Activated T-helper 1 cell treated with Interleukin-2 at 50 U/mL for 16 hours (primary cell): ENCODE measurements at places on chromosomes 5 and 9.
A peak's percentile ranks its signal among the peaks of the same experiment; 100 is the strongest.

- no peak for DNase-seq
Observed at GRCh38 chr5:113217619-113218184, 217.1 kb downstream of the TSSK1B start.

- DNase-seq = no peak
Observed at GRCh38 chr5:40578501-40579451, 100.9 kb upstream of the PTGER4 start.

DNA sequence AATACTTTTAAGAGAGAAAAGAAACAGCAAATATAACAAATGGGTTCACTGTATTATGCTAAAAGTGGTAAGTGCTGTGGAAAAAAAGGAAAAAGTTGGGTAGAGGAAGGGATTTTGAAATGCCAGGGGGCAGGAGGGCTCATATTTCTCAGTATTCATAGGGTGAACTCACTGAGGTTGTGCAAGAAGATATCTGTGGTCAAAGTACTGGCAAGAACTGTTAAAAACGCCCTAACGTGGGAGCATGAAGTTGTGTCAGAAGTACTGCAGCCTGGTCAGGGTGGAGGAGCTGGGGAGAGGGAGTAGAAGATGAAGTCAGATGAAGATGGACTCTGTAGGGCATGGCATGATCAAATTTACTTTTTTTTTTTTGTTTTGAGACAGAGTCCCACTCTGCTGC, 31.2 kb upstream of the SLC28A3 start:
- DNase-seq = no peak

- no peak for DNase-seq
Observed at GRCh38 chr5:91469517-91470165, 86.5 kb upstream of the ARRDC3 start.

DNA sequence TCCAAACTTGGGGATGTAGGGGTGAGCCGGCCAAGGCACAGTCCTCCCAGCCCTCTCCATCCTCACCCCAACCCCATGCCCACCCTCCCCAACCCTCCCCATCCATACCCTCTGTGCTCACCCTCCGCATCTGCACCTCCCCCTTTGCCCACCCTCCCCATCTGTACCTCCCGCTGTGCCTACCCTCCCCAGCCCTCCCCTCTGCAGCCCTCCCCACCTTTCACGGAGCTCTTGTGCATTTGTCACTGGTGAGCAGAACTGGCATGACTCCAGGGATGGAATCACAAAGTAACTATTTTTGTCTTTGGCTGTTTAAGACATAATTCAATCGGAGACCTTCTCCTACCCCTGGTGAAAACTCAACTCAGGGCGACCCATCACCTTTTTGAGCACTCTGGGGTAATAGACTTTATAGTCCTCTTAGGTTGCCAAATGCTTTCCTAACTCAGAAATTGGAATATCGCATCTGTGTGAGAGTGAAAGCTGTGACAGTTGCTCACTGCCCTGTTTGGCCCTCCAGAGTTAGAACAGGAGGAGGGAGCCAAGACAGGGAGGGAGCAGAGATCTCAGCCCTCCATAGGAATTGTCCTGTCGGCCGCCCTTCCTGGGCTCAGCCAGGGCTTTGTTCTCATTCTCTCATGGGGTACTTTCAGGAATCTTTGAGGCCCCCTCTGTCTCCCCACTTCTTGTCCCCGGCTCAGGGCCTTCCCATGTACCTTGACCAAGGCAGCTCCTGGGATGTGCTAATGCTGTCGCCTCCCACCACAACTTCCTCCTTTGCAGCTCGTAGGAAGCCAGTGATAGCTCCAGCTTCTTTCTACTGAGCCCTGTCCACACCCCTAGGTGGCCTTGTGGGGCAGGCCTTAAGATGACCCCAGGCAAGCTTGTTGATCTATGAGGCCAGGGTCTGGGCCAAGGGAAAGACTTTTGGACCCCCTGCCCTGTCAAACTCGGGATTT, 36.2 kb downstream of the OTULIN start:
- DNase-seq = no peak

- no peak for DNase-seq
Observed at GRCh38 chr5:150461231-150461630, 11.7 kb upstream of the RPS14 start.

GRCh38 chr5:40477856-40478546, 201.7 kb upstream of the PTGER4 start:
- DNase-seq = no peak

DNA sequence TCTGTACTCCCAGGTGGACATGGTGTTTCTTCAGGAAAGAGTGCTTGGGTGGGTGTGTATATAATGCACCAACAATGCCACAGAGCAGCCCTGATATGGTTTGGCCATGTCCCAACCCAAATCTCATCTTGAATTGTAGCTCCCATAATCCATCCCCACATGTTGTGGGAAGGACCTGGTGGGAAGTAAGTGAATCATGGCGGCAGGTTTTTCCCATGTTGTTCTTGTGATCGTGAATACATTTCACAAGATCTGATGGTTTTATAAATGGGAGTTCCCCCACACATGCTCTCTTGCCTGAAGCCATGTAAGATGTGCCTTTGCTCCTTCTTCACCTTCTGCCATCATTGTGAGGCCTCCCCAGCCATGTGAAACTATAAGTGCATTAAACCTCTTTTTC, 158.5 kb downstream of the NR3C1 start:
- no peak for DNase-seq

DNA sequence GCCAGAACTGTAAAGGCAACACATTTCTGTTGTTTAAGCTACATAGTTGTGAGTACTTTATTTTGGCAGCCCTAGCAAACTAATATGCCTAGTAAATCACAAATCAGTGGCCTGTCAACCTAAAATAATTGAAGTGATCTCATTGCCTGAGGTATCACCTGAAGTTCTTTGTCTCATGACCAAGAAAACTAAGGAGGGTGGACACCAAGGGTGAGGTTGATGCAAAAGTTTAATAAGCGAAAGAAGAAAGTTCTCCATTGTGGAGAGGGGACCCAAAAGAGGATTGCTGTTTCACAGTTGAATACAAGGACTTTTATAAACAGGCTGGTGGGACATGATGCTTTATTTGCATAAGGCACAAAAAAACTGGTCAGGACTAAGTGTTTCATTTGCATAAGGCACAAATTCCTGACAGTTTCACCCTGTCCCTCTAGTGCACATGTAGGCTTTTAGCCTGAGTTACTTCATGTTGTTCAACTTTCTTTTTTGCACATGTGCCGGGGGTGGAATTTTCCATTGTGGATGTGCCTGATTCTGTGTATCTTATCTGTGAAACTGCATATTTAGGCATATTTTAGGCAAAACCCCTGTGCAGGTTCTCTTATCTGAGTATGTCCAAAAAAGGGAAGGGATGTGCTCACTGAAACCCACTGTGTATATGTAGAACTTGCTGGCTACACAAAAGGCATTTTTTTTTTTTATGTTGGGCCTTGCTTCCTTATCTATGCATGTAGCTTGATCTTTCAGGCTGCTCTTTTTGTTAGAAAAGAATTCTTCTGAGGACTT, 108.6 kb upstream of the RAI14 start:
- DNase-seq = no peak

DNA sequence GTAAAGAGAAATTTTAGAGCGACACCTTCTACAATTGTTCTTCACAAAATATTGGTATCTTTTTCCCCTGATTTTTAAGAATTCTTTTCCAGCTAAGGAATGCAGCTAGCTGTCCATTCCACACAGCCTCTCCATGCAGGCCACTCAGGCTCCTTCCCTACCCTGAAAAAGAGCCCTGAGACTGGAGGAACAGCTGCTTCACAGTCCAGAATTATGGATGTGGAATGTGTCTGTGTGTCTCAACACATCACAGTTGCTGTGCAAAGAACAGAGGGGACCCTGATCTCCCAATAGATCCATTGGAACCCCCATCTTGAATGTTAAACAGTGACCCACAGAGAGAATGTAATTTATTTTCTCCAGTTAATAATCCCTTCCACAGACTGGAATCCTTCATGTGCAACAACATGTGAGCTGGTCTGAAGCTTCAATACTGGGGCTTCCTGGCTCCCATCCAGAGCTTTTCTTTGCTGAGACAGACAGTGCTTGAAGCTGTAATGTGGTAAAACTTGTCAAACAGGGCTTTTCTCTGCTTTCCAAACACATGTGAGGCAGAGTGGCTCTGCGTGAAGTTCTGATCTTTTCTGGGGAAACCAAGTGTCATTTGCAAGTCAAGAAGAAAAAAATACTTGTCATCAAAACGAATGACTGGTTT, 53.3 kb upstream of the SMC5 start:
- DNase-seq = no peak

DNA sequence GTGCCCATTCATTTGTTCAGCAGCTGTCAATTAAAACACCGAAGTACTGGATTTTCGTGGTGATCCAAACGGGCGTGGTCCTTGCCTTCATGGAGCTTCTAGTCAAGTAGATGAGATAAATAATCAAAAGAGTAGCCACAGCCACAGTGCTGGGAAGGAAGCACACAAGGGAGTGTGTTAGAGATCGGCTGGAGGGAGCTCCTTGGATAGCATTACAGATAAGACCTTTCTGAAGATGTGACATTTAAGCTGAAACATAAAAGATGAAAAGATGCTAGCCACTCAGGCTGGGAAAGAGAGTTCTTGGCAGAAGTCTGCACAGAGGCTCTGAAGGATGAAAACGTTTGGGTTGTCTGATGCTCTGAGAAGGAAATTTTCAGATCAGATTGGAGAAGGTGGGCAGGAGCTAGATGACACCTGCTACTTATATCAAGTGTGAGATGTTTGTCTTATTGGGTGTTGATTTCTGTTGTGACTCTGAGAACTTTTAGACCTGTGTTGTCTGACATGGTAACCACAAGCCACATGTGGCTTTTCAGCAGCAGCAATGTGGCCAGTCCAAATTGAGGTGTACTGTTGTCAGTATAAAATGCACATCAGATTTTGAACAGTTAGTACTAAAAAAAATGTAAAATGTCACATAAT, 123.9 kb downstream of the TLE4 start:
- no peak for DNase-seq

- DNase-seq = no peak
Observed at GRCh38 chr9:120676767-120677402, 37.4 kb downstream of the MEGF9 start.

- peak; percentile 33 for DNase-seq
Observed at GRCh38 chr9:71806901-71807307, 38.6 kb upstream of the CEMIP2 start.

- DNase-seq = peak; percentile 54
Observed at GRCh38 chr5:170225326-170226128, 7.3 kb upstream of the C5orf58 start.

DNA sequence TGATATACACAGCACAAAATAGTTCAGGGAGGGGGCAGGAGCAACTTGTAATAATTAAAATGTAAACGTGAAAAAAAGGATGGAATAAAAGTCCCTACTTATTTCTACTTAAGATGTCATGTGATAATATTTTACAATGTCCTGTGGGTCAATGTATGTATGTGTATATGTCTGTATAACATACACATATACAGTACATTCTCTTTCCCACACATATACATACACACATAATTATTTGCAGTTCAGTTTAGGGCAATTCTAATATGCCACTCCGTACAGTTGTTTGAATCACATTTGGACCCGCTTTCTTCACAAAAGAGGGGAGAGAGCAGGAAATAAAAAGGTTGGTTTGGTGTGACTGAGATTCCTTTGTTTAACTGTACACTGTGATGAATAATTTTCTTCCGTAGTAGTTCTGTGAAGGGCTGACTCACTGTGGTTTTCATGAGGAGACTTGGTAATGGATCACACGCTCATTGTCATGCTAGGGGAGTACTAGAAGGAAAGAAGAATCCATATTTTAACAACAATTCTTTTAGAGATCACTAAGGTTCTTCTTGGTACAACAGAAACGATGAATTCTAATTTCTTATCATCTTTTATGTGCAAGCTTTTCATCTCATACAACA, 26.2 kb upstream of the ACOT12 start:
- DNase-seq = no peak

DNA sequence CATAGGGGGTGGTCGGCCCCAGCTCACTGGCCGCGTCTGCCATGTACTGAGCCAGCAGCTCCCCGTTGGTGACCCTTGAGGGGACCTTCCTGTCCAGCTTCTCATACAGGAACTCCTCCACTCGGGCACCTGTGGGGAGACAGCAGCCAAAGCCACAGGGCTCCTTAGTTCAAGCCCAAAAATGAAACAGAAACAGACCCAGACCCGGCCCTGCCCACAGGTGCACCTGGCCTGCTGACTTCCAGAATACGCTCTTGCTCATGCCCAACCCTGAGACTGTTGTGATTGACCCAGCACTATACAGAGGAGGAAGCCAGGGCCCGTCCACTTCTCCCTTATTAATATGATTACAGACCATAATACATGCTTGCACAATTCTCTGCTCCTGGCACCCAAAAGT, 7.0 kb downstream of the SH3GLB2 start:
- DNase-seq = no peak

GRCh38 chr9:115373000-115373709, 255.2 kb upstream of the TNC start:
- no peak for DNase-seq

GRCh38 chr5:33888587-33888986, 3.2 kb downstream of the ADAMTS12 start:
- DNase-seq = no peak

GRCh38 chr5:52356311-52356918, 431.3 kb upstream of the ITGA1 start:
- DNase-seq = no peak

DNA sequence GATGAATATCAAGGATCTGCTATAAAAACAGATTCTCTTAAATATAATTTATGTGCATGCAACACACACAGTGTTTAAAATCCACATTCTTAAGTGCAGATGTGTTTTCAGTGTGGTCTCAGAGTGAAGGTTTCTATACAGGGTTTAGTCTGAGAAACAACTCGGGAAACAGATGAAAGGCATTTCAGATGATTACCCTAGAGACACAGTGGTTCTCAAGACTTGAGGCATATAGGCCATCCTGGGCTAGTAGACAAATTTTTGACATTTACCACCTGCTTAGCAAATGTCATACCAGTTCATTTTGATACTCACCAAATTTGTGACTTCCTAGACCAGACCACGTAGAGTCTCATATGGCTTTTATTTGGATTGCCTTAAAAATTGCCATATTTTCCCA, 216.5 kb downstream of the ARL15 start:
- no peak for DNase-seq

GRCh38 chr5:16889203-16889971, 46.7 kb downstream of the MYO10 start:
- no peak for DNase-seq

- no peak for DNase-seq
Observed at GRCh38 chr5:169022718-169023117, 278.2 kb downstream of the SLIT3 start.

GRCh38 chr5:115531380-115531779, 13.2 kb downstream of the FEM1C start:
- DNase-seq = no peak

- no peak for DNase-seq
Observed at GRCh38 chr9:126377536-126377935, 50.9 kb downstream of the MVB12B start.

DNA sequence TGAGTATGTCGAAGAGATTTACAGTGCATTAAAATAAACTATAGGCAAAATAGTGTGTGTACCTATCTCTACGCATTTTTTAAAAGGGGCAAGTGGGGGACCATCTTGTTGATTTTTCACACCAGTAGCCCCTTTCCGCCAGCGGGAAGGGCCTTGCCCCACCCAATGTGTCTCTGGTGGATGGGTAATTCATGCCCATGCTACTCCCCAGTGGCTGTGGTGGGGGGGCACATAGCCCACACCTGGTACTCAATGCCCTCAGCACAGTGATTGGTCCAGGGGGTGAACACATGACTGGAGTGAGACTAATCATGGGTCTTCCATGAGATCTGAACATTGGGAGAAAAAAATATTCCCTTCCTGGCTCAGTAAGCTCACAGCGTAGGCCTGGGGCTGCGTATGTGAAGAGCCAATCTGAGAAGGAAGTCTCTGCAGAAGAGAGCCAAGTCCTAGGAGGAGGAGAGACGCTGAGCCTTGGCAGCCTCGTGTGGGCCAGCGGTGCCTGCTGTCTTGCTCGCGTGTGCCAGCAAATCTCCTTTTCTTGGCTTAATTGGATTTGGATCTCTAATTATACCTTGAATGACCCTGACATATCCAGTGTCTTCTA, 103.4 kb downstream of the ADAMTS2 start:
- no peak for DNase-seq
